Neural progenitor cell (in vitro differentiated cells): ENCODE measurements at places on chromosomes 4 and X.
A peak's percentile ranks its signal among the peaks of the same experiment; 100 is the strongest.

DNA sequence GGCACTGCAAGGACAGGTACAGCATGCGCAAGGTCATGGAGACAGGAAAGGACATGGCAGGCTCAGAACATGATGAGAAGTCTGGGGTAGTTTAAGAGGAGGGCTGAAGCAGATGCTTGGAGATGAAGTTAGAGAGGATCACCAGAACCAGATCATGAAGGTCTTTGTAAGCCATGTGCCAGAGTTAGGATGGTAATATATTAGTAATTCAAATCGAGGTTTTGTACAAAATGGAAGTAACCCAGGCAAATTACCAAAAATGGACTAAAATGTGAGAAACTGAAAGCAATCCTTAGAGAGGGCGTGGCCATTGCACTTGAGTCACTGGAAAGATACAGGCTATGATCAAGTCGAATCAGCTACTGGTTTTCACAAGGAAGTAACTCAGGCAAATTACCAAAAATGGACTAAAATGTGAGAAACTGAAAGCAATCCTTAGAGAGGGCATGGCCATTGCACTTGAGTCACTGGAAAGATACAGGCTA is 13.5 kb downstream of the RXFP1 start:
- DNase-seq: no peak

GRCh38 chr4:168449719-168450452 is 30.4 kb downstream of the DDX60L start:
- no peak for DNase-seq

DNA sequence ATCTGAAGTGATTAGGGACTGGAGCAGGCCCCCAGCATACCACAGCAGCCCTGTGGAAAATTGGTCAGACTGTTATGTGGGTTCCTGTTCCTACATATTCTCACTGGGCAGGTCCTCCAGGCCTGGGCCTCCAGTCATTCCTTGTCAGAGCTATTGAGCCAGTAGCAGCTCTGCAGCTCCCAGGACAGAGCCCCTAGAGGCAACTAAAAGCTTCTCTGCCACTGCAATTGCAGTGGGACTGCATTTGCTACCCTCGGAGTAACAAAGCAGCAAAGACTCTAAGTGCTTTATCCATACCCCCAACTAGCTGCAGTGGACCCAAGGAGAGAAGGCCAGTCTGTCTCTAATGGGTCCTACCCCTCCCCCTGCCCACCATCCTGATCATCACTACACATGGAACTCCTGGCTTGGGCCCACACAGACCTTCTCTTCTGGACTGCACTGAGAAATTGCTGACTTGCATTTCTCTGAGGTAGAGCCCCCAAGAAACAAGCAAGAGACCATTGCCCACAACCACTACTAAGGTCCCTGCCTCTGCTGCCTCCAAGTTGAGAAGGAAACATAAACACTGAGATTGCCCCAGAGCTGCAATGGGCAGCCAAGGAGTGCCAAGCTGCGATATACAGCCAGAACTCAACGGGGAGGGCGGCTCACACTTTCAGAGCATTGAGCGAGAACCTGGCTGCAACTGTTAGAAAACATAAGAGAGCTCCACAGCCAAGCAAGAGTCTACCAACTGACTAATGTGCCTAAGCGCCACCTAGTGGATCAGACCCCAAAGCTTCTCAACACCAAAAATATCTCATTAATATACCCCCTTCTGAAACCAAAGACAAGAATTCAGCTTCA is 738.7 kb upstream of the NDST4 start:
- DNase-seq: peak; percentile 84

- DNase-seq: no peak
These were observed 1526.2 kb downstream of the RPA4 start for GRCh38 chrX:98409867-98410266.

DNA sequence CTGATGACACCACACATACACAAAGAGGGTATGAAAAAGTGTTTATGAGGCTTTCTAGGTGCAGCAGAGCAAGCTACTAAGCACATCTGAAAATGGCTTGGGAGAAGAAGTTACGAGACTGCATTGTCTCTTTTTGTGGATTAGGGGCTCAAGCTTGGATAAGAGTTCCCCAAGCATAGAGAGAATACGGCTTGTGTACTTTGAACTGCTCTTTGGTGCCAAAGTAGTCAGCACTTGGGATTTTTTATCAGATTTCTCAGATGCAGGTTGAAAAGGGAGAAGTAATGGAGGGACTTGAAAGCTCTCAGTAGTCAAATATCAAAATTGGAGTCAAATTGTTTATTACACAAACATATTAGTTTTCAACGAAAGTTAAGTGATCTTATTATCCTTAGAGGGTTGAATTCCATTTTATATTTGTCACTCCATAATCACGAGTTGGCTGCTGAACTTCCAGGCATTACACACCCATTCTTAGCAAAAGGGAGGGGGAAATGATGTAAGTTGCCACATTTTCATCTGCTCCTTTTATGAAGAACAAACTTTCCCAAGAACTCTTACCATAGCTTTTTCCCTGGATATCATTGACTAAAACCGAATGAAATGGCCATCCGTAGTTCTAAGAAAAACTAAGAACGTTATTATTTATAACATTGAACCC is 1904.9 kb downstream of the PCDH7 start:
- DNase-seq: no peak

- no peak for DNase-seq
These were observed 124.7 kb downstream of the HNRNPD start for GRCh38 chr4:82248903-82249632.

DNA sequence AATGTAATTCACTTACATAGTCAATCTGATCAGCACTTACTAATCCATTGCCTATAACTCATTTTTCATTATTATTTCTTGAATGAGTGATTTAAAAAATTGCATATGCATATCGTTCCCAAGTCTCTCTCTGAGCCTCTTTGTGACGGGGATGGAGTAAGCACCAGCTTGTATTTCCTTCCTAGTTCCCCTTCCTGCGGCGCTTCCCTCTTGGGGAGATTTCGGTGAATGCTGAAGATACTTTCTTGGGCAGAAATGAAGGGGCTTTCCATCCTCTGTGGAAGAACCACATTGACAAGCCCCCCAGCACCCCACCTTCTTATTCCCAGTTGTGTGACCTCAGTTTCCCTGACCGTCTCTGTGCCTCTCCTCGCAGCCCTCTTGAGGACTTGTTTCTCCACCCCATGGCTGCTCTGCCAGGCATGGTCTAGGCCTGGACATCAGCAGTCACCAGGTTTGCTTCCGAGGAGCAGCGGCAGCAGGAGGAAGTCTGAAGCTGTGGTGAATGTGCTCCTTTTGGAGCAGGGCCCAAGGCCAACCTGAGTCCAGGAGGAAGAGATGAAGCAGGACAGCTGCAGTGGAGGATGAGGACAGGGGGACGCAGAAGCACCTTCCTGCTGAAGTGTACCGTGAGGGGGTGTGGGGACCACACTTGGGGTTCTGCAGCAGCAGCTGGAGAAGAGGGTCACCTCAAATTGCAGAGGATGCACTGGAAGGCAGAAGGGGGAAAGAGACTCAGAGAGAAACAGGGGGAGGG is 124.9 kb downstream of the IRF2 start:
- no peak for DNase-seq

DNA sequence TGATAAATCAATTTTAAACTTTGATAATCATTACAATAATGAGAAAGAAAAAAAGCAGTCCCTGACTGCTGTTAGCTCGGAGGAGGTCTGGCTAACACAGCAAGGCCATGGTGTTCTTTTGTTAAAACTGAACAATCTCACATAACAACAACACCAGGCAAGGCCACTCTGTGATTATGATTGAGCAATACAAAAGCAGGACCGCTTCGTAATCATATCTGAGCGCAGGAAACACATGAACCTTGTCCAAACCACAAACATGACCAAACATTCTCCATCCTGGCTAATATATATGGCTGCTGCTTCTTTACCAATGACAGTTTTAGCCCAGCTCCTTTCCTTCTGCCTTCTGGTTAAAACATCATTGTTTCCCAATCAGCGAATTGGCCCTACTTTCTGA is 76.8 kb upstream of the DDX53 start:
- no peak for DNase-seq

GRCh38 chr4:123749383-123749782 is 352.8 kb downstream of the SPRY1 start:
- no peak for DNase-seq

DNA sequence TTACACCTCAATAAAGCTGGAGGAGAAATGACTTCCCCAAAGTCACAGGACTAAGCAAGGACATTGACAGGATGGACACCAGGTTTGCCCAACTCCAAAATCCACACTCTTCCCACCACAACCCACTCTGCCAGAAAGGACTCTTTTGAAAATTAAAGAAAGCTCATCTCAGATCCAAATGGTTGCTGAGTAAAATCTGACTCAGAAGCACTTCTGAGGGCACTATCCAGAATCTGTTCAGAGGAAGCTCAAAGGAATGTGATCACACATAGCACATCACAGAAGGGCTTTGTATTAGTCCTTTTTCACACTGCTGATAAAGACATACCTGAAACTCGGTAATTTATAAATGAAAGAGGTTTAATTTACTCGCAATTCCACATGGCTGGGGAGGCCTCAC is 155.5 kb downstream of the RAB28 start:
- DNase-seq: no peak

GRCh38 chr4:38385093-38386004 is 278.6 kb upstream of the KLF3 start:
- peak; percentile 34 for DNase-seq

DNA sequence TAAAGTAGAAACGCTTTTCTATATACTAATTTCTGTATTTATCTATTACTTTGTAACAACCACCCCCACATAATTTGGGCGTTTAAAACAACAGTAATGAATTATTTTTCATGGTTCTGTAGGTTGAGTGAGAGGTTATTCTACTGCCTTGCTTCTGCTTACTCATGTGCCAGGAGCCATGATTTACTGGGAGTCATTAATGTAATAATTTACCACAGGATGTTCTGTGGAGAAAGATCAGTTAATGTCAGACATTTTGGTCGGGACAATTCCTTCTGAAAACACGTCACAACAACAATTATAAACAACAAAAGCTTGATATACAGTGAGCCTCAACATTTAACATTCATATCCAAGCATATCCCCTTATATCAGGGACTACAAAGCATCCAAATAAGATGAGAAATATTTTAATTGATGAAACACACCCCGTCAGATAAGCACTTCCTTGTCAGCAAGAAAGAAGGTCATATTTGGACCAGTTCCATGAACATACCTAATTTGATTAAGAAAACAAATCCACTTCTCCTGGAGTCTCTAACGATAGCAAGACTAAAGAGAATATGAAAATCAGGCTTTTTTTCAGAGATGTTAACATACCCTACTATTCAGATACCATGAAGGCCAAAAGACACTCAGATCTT is 238.5 kb downstream of the PRDM5 start:
- DNase-seq: no peak

DNA sequence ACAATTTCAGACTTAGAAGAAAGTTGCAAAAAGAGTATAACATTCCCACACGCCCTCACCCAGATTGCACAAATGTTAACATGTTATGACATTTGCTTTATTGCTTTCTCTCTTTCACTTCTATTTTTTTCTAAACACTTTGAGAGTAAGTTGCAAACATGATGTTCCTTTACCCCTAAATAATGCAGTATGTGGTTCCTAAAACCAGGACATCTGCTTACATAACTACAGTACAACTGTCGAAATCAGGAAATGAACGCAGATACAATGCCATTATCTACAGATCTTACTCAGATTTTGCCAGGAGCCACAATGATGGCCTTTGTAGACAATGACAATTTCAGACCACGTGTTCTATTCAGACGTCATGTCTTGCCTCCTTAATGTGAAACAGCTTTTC is 22.4 kb downstream of the SH3TC1 start:
- no peak for DNase-seq

- DNase-seq: no peak
These were observed 56.6 kb upstream of the CCDC149 start for GRCh38 chr4:24969486-24969885.

DNA sequence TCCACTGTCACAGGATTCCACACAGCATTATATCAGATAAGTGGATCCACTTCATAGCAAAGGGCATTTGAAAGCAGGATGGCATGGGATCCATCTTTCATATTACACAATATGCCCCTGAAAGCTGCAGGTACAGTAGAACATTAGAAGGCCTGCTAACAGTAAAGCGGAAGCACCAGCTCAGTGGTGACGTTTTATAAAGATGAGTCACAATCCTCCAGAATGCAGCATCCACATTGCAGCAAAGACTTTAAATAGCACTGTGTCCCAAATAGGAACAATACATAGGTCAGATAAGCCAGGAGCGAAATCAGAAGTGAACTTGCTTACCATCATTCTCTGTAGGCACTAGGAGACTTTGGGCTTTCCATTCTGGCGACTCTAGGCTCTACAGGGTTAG is 609.5 kb upstream of the FAT1 start:
- no peak for DNase-seq

DNA sequence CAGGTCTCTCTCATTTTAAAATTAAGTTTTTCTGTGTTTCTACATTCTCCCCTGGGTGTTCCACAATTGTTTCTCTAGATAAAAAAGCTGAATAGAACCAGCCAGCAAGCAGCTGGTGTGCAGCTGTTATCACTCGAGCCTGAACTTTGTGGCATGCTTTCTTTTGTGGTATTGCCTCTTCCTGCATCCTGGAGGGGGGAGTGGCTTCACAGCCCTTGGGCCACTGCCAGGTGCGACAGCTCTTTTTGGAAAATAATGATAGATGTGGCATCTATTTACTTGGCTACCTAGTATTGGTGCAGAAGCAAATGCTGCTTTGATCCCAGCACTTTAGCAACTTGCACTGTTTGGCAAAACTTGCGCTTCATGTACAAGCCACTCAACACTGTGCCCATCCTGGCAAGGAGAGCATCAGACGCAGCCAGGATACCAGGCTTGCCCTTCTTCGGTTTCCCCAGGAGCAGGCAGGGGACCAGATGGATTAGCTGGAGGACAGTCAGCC is 69.4 kb downstream of the HMGB2 start:
- DNase-seq: peak; percentile 35

DNA sequence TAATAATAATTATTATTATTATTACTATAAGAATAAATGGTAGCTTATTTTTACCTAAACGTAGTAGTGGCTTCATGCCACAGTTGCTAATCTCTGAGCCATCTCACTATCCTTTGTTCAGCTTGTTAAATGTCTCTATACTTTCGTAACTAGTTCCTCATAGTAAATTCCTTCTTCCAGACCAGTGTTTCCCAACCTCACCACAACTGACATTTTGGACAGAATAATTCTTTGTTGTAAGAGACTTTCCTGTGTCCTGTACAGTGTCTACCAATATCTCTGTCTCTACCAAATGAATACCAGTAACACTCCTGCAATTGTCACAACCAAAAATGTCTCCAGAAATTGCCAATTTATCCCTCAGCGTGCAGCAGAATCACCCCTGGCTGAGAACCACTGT is 1040.9 kb downstream of the DMD start:
- DNase-seq: no peak

DNA sequence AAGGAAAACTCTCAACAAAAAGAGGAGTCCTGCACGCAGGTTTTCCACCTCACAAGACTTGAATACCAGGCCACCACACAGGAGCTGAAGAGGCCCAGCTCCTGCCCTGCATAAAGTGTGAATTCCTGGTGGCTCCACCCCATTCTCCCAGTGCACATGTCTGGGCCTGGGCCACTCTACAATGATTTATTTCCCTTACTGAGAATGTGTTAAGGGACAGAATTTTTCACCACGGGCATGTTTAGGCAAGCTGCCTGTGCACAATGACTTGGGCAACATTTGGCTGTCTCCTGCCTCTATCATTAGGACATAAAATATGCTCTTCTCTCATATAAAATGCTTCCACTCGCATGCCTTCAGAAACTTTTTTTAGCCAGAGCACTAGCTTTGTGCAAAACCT is 197.1 kb downstream of the SLC7A11 start:
- DNase-seq: no peak
